HFFc6 (cell line): ENCODE measurements at places on chromosomes 2 and 18. TPM values are rescaled to one million over a fixed set of nuclear protein-coding genes. Genes with fewer than 3 reads are reported as not detected.
A peak's percentile ranks its signal among the peaks of the same experiment; 100 is the strongest.

- no peak for DNase-seq
Observed at GRCh38 chr2:231987124-231987727, 25.7 kb downstream of the DIS3L2 start.

- DNase-seq, result no peak
Observed at GRCh38 chr2:24643051-24643450, 150.1 kb downstream of the PTRHD1 start.

DNA sequence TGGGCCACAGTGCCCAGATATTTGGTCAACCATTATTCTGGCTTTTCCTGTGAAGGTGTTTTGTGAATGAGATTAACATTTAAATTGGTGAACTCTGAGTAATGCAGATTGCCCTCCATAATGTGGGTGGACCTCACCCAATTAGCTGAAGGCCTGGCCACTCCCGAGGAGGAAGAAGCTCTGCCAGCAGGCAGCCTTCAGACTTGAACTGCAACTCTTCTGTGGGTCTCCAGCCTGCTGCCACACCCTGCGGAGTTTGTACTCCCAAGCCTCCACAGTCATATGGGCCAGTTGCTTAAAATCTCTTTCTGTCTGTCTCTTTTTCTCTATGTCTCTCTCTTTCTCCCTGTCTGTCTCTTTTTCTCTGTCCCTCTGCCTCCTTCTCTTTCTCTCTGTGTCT, 262.7 kb downstream of the MYCN start:
- DNase-seq, result no peak

GRCh38 chr2:13650586-13651180, 933.9 kb downstream of the TRIB2 start:
- no peak for DNase-seq

CD28 gene
- not detected in 3 replicates for total RNA-seq

DNA sequence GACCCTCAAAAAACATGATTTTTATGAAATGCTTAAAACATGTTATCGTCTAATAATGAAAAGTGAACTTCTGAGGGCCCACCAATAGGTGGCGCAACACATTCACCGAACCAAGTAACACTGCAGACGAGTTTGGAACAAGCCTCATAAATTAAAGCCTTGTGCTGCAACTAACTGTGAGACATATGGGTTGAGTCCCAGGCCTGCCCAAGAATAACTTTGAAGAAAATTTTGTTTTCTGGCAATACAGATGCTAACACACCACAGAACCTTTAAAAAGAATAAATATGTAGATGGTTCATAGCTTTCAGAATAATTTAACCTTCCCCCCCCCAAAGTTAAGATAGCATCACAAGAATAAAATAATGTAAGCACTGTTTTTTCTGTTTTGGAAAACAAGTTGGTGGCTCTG, 285.9 kb downstream of the RNF144A start:
- DNase-seq, result peak; percentile 50

DNA sequence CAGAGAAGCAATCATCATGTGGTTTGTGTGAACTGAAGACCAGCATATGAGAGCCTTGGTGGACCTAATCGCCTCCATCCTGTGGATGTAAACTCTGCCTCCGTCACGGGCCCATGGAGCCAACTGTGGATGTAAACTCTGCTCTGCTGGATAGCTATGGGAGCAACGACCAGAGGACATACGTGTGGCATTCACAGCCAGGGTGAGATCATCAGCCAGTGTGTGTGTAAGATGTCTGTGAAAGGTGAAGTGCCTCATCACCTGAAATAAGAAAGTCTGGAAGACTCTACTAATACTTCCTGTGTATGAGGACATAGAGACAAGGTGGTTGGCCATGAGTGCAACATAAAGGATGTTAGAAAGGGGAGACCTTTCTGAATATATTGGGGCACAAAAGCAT, 63.5 kb downstream of the CYB5A start:
- DNase-seq, result no peak
